Right renal pelvis (tissue), 4 donors: ENCODE measurements at places on chromosomes 1 and 21.

DNA sequence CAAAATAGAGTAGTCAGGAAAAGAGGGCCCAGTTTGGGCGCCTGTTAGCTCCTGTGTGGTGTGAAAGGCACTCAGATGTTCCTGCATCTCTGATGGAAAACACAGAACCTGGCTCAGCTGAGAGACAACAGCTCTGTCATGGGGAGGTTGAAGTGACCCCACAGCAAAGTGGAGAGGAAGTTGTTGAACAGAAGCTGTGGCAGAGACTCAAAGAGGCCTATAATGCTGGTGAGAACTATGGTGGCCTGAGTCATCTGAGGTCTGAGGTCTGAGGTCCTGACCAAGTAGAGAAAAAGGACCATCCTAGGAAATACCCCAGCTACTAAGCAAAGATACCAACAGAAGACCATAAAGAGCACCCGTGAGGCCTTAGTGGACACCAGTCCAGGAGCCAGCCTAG is 45.6 kb upstream of the JAK1 start:
- no peak for DNase-seq

GRCh38 chr21:15966231-15966630 is 236.4 kb downstream of the USP25 start:
- no peak for DNase-seq

- DNase-seq = no peak
Measured at GRCh38 chr1:205571747-205572146, 60.1 kb downstream of the ELK4 start.

DNA sequence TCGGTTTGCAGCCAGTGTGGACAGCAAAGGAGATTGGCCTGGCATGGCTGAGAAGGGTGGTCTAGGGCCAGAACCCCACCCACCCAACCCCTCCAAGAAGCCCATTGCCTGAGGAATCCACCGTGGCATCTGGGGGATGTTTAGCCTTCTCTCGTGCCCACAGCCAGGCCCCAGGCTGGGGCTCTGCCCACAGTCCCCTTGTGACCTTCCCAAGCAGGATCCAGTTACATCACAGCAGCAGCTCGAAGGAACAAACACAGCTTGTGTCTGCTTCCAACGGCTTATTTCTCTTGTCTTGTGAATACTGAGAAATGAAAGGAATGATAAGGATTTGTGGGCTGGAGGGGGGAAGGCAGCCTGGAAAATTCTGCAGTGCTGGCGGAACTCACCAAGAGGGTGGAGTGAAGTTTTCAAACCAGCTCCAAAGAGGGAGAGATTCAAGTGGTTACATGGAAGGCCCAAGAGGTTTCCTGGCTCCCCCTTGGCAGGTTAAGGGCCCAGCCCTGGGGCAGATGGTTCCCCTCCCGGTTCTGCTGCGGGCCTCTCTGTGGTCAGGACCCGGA is 61.6 kb downstream of the DHRS3 start:
- peak; percentile 60 for DNase-seq
